ENCODE measurements at places on chromosomes 13 and 19.

- DNase-seq, result no peak
These were observed 1.4 kb downstream of the FFAR2 start for GRCh38 chr19:35449359-35450043.

- DNase-seq, result no peak
These were observed 51.3 kb downstream of the COL4A2 start for GRCh38 chr13:110358381-110358780.

DNA sequence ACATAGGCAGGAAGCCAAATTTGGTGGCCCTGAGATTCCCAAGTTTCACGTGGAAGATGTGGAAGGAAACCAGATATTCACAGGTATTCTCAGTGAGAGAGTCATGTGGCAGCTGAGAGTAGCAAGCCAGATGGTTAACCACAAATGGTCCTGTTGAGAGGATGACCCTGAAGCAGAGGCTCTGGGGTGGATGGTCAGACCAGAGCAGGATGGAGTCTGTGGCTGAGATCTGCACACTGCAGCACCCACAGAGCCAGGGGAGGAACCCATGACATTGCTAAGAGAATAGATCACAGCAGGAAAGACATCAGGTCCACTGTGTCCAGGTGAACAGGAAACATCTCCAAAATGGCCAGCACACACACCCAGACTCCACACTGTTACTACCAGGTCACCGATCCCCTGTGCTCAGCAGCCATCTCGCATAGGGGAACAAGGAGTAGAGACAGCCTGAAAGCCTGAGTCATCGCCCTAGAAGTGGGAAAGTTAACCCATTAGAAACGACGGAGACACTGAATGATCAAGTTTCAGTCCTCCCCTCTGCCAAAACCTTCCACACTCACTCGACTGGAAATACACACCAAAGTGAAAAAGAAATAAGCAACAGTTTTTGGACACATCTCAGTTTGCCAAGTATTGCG, 160.0 kb downstream of the RBM26 start:
- DNase-seq, result no peak

- no peak for DNase-seq
These were observed 38.2 kb downstream of the MTMR6 start for GRCh38 chr13:25249001-25249543.

DNA sequence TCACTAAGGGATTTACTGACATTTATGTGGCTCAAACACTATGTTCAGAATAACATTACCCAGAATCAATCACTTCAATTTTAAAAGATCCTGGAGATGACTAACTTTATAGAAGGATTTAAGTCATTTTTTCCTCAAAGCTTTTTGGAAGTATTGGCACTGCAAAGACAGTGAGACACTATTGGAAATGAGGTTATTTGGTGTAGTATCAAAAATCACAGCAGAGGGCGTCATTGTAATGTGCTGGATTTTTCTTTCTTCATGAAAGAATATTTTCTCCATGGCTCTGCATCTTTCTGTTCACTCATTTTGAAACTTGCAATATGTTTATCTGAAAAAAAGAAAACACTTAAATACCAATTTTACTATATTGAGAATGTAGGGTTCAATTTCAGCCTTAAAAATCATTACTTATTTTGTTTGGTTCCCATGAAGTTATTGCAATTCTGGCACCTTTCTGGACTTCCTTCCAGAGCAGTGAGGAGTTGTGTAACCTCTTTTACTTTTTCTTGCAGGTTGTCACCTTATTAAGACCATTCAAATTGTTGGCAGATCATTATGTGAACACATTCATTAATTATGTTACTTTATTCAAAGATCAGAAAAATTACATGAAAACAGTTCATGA, 3.7 kb upstream of the CSNK1A1L start:
- no peak for DNase-seq

DNA sequence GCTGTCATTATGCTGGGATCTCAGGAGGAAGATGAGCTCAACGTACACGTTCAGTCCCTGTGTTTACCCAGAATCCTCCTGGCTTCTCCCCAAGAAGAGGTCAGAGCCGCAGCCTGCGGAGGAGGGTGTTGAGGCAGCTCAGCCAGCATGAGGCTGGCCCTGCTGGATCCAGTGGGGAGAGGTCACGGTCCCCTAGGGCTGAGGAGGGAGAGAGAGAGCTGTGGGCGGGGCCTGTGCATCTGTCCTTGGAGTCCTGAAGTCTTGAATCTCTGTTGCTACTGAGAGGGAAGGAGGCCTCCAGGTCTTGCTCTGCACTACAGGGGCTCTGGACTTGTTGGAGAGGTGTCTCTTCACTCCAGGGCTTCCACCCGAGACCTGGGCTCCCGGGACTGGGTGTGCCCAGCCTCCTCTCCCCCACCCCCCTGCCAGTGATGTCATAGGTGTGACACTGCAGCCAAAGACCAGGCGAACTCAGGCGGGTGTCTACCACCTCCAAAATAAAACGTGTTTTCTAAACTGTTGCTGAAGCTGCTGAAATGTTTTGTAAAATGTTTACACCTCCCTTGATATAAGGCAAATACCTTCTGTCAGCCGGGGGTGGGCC, 77.9 kb upstream of the KCTD15 start:
- no peak for DNase-seq

DNA sequence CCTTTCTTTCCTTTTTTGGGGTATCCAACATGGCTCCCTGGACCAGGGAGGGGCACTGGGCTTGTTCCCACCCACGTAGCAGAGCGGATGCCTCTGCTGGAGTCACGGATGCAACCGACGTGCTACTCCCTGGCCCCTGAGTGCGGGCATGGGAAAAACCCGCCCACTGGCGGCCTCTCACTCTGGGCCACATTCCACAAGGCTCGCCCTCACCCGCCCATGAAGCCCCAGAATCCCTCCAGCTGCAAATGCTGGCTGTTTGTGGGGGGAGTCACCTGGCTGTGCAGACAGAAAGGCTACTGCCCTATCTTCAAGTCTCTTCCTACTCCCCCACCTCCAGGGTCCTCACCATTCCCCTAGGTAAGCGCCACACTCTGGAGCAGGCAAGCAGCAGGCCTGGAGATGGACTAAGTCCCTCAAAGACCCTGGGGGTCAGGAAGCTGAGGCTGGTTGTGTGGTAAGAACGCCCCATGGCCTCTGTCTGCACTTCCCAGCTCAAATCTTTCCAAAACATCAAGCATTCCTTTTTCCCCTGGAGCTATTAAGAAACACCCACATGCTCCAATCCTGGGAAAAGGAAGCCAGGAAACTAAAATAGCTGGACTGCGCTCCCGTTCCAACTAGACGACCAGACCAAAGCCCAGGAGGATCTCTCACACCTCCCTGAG, 17.9 kb upstream of the EPHX3 start:
- no peak for DNase-seq

GRCh38 chr19:8363803-8364771, at the start of gene ANGPTL4:
TSS of gene ANGPTL4 (plus strand) at chr19:8364155. CDS start at chr19:8364322, 167 bp downstream.
- no peak for DNase-seq

GRCh38 chr19:14530005-14530348, 583 bp downstream of the TECR start:
- DNase-seq, result no peak

DNA sequence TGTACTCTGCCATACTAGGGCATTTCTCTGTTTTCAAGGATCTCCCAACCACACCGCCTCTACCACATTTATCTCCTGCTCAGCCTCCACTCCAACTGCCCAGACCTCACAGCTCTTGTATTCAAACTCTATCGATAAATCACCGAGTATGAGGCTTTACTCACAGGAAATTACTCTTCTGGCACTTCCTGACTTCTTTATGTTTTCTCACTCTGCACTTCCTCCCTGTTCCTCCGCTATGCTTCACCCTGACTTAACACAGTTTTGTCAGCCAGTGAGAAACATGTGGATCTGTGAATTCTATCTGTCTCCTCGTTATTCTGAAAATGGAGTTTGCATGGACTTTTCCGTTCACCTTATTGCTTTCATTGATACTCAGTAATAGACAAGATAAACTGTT, 2.6 kb upstream of the CARD8 start:
- DNase-seq, result no peak

DNA sequence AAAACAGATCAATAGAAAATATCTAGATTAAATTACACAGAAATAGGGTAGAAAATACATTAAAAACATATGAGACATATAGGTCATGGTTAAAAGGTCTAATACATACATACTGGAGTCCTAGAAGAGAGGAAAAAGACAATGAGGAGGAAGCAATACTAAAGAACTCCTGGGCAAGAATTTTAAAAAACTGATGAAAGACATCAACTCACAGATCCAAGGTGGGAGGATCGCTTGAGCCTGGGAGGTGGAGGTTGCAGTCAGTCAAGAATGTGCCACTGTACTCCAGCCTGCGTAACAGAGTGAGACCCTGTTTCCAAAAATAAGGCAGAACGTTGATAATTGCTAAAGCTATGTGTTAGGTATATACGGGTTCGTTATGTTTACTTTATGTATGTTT, 5.4 kb upstream of the KASH5 start:
- DNase-seq, result no peak

GRCh38 chr19:3810708-3811355, 24.7 kb upstream of the MATK start:
- DNase-seq, result no peak

DNA sequence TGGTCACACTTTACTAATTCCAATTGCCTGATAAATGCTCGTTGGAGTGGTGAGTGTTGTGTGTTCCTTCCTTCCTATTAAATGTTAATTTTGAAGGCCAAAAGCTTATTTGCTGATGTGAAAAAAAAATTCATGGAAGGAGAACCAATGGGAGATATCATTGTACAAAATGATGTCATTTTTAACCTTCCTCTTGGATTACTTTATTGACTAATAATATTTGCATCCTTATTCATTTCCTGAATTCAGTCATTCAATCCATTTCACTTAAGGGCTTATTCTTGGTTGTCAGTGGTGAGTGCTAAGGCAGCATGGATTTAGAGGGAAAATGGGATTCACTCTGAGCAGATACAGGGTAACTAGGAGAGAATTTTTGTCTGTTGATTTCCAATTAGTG, 216.0 kb upstream of the HTR2A start:
- DNase-seq, result no peak

DNA sequence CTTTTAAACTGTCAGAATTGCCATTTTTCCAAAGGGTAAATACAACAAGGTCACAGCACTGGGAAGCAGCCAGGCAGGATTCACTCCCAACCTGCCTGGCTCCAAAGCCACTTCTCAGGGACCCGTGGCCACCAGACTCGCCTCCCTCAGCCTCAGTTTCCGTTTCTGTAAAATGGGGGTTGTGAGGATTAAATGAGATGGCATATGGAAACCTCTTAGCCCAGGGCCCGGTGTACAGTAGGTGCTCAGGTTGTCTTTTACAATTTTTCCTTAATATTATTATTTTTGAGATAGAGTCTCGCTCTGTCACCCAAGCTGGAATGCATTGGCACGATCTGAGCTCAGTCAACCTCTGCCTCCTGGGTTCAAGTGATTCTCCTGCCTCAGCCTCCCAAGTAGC, 10.1 kb downstream of the YJU2 start:
- DNase-seq, result no peak

GRCh38 chr13:61255040-61255796, 160.4 kb downstream of the PCDH20 start:
- no peak for DNase-seq
